Activated CD4-positive, alpha-beta T cell treated with anti-CD3 and anti-CD28 coated beads for 24 hours (primary cell): ENCODE measurements at places on chromosomes 3 and 15.

DNA sequence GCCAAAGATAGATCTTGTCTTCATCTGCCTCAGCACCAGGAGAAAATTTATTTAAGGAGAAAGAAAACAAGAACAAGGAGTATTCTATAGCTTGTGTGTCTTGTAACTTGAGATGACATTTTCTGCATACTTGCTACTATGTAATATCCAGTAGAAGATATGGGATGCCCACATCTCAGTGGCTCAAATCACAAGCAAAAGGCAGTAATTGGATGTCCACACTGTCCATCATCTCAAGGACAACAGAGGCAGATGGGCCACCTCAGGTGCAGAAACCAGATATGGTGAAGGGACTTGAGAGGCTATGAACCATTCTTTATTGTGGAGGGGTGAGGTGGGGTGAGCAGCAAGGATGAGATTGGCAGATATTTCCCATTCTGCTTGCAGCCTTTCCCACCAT lies 309.0 kb downstream of the GBE1 start:
- no peak for DNase-seq

- no peak for DNase-seq
Observed at GRCh38 chr15:38691377-38691776, 126.8 kb upstream of the RASGRP1 start.

- DNase-seq = no peak
Observed at GRCh38 chr3:98608029-98608428, 14.6 kb upstream of the CPOX start.

DNA sequence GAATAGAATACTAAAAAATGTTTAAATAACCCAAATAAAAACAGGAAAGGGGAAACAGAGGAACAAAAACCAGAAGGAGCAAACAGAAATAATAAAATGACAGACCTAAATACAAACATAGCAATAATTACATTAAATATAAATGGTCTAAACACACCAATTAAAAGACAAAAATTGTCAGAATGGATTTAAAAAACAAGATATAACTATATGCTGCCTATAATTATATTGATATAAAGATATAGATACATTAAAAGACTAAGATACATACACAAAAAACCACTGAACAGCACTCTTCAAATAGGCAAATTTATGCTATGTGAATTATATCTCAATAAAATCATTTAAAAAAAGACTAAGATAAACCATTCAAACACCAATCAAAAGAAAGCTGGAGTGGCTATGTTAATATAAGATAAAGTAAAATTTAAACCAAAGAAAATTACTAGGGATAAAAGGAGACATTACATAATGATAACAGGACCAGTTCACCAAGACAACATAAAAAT lies 168.9 kb downstream of the SMAD6 start:
- no peak for DNase-seq

DNA sequence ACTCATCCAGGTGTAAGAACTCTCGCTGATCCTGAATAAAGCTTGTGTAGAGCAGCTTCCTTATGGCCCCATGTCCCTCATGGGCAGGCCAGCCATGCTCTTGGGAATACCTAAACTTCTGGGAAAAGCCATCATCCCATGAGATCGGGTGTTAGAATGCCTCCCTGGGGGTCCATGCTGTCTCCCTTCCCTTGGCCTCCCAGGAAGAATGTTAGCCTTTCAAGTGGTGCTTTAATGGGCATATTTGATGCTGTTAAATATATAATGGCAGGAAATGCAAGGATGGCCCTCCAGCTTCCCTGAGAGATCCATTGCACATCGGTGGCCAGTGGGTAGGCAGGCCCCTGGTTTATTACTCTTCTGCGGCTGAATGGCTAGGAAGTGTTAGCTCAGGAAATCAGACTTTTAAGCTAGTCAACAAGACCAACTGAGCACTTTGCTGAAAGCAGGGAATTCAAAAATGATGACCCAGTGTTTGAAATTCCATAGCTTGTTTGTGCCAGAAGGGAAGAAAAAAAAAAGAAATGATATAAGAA lies 60.5 kb upstream of the LRTM1 start:
- DNase-seq = no peak

- no peak for DNase-seq
Observed at GRCh38 chr3:13266005-13266404, 154.1 kb downstream of the NUP210 start.

DNA sequence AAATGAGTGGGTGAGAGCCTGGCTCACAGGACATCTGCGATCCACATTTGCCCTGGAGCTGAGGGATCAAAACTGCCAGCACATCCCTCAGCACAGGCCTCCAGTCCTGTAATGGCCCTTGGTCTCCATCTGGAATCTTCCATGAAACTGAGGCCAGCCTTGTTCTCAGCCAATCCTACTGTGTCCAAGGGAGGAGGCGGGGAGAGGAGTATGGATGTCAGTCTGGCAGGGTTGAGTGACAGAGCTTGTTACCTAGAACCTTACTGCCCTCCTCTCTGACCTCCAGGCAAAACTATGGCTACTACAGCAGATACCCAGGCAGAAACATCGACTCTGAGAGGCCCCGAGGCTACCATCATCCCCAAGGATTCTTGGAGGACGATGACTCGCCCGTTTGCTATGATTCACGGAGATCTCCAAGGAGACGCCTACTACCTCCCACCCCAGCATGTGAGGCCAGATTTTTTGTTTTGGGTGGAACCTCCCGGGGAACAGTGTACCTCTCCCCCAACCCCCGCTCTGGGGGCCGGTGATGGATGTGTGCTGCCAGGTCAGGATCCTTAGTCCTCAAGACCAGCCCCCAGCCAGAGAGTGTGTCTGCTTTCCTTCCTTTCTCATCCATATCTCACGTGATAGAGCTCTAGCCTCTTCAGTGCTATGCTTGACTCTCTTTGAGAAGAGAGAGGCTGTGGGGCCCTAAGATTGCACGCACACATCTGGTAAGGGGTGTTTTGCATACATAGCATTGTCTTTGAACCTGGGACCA lies 41.3 kb downstream of the CHDH start:
- no peak for DNase-seq

DNA sequence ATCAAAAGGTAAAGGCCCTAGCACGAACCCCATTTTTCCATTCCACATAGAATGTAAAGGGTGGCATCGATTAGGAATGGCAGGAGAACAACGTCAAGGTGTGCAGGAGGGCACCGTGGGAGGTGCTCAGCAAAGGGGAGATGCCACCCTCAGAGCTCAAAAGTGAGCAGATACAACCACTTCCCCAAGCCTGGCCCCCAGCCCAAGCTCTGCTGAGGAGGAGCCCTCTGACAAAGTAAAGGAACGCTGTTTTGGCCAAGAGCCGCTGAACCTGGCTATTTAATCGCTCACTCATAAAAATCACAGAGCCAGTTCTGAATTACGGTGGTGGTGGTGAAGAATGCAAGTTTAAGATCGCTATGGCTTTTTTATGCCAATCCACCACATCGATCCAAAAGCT lies 12.4 kb downstream of the GNB5 start:
- DNase-seq = no peak

- no peak for DNase-seq
Observed at GRCh38 chr15:62945760-62946159, 96.8 kb upstream of the TPM1 start.

DNA sequence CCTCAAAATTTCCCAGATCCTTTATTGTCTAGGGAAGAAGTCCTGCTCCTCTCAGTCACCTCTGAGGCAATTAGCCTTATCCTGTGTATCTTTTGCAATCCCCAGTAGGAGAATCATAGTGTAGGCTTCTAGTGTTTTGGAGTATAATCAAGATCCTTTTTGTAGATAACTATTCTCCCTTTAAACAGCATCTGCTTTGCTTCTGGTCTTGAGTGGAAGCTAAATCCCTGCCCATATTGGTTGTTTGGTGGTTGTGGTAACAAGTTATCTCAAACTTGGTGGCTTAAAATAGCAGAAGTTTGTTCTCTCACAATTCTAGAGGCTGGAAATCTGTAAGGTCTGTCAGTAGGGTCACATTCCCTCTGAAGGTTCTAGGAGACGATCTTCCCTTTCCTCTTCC lies 217.5 kb upstream of the RASGRP1 start:
- no peak for DNase-seq

DNA sequence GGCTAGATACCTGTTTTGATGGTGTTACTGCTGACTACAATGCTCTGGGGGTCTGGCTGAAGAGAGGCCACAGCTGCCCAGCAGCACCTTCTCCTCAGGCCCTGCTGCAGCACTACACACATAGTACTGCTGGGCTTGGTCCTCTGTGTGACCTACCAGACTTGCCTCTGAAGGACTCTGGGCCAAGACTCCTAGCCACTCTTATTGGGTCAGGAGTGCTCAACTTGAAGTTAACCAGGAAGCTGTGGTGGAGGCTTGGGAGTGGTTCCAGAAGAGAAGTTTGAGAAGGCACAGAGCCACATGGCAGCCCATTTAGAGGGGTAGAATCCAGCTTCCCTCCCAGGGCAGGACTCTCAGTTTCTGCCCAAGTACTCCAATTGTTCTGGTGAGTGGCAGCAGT lies 16.6 kb downstream of the ELP6 start:
- no peak for DNase-seq

- DNase-seq = no peak
Observed at GRCh38 chr3:31442755-31443154, 90.0 kb upstream of the STT3B start.

DNA sequence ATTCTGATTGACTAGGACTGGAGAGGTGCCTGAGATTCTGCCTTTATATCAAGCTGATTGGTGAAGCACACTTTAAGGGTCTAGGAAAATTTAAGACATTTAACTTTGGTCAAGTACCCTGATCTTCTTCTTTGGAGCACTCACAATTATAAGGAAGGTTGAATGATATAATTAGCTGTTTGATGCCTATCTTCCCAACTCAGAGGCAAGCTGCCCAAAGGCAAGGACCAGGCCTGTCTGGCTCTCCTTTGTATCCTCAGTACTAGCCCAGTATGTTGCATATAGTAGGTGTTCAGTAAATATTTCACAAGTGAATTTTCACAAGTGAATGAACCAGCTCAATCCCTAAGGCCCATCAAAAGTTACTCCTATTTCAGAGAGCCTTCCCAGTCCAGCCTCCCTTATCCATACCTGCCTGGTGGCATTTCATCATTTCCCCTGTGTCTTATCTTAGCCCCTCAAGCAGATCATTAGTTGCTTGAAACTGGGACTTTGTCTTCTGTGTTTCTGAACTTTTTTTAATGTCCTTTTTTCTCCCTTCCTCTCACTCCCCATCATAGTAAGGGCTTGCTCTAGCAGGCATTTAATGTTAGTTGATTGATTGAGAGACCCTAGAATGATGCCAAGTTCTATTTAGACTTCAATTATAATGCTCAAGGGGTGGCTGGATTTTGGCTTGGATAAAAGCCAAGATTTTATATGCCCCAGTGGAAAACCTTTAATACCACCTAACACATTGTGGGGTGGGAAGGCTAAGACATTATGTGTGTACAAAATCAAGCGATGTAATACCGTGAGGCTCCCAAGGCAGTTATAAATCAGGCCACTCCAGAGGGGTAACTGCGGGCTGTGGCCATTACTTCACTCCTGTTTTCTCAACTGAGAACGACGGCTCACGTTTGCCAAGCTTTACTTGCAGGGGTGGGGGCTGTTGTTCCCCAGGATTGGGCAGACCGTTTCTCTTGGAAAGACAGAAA lies 43.2 kb upstream of the BOC start:
- no peak for DNase-seq

- no peak for DNase-seq
Observed at GRCh38 chr15:39944726-39945125, 10.8 kb downstream of the EIF2AK4 start.

GRCh38 chr15:55327387-55327786 lies 8.4 kb downstream of the PIGB start:
- DNase-seq = no peak

DNA sequence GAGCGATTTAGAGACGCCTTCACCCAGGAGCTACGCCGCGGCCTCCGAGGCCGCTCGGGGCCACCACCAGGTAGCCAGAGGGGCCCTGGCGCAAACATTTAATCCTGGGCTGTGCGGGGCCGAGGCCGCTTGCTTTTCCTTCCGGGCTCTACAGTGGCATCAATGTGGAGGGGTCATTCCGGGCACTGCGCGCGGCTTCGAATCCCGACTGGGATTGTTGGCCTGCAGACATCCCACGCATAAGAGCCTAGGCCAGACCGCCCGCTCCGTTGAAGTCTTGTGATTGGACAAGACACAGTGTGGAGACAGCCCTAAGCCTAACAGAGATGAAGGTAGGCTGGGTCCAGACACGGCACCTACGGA lies 568 bp upstream of the NCBP2 start:
- no peak for DNase-seq

DNA sequence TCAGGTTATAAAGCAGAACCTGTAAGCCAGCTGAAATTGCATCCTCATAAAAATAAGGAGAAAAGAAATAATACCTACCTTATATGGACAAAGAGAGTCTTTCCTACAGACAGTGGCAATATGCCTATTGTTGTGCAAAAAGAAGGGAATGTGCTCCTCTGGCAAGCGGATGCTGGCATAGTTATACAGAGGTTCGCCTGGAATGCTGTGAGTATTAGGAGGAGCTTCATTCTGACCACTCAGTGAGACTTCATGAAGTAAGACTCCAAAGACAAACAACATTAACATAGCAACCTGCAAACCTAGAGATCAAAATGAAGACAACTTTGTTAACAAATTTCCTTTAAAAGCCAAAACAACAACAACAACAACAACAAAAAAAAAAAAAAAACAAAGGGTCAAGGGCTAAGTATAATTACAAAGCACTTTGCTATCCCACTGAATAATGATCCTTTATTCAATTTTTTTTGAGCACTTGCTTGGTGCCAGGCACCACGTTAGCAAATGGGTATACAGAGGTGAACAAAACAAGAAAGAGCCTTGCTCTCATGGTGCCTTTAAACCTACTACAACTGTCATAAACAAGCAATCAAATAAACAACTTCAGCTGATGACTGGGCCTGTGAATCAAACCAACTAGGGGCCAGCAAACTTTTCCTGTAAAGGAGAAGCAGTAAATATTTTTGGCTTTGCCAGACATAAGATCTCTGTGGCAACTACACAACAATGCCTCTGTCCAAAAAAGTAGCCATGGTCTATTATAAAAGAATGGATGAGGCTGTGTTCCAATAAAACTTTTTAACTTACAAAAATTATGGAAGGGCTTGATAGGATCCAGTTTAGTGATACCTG lies 3.7 kb downstream of the EOGT start:
- DNase-seq = no peak

- DNase-seq = no peak
Observed at GRCh38 chr3:135513106-135514059, 452.1 kb upstream of the PPP2R3A start.

DNA sequence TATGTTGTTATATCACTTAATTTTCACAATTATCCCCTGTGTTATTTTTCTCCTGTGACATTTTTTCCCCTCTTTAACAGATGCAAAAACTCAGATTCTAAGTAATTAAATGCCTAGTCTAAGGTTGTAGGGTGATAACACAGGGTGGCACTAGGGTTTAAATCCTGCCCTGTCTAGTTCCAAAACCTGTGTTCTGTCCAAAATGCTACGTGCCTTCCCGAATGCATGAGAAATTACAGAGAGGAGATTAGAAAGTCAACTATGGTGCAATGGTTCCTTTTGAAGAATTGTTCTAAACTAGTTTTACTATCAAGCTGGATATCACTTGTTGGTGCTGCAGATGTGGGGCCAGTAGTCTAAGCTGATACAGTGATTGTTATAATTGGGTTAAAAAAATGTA lies 108.0 kb downstream of the DIPK2A start:
- no peak for DNase-seq

- DNase-seq = no peak
Observed at GRCh38 chr3:134239538-134239937, 11.1 kb downstream of the RYK start.
